Keratinocyte (primary cell): ENCODE measurements at places on chromosomes 4 and X.

DNA sequence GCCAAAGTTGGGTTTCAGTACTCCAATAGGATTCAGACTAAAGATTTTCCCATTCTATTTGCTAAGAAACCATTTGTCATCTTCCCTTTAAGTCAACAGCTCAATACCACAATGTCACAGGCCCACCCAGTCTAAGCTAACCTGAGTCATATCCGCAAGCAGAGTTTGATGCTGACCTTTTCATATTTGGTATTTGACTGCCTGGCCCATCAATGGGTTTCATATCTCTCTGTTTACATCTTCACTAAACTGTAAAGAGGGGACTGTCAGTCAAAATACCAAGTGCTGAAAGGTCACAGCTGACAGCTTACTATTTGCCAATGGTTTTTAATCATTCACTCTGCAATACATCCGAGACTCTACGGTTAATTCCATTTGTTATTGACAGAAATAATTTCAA is 707.5 kb upstream of the ACTRT1 start:
- no peak for DNase-seq
- H3K27me3 ChIP-seq: no peaks in the 10 kb centered on the region
- H3K4me1 ChIP-seq: no peaks in the 10 kb centered on the region
- no peak overlapping the region for H3K27ac ChIP-seq
- no peaks in the 10 kb centered on the region for H3K36me3 ChIP-seq

DNA sequence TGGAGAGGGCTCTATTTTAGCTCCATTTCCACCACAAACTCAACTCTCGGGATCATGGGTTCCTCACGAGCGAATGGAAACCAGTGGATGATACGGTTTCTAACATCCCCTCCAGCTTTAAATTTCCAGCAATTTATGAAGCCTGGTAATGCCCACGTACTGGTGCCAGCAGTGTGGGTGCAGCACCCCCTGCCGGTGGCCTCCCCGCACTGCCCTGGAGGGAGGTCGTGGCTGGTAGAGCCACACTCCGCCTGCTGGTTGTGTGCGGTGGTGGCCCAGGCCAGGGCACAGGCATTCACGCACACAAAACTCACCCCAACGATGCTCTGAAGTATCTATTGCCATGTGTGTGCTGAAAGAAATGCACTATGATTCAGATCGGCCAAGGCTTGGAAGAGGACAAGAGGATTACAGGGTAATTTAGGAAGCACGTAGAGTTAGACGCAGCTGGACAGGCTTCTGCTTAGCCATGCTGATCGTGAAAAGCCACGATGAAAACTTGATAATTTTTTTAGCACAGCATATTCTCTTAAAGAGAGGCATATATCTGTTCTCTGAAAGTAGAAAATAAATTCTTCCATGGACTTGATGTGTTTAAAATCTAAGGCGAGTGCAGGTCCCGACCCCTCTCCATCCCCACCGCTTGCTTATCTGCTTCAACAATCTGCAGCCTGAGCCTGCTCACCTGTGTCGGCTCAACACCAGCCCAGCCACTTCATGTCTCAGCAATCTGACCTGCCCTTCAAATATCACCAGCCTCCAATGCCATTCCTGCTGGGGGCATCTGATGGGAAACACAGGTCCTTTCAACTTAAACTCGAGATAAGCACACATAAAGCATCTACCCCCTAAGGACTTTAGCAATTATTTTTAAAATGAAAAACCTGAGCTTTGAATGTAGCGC is 59.1 kb downstream of the SCD5 start:
- no peak for DNase-seq
- no peak overlapping the region for H3K4me3 ChIP-seq
- no peak overlapping the region for H3K27ac ChIP-seq
- H3K27me3 ChIP-seq: no peaks in the 10 kb centered on the region
- H3K4me1 ChIP-seq: peaks cover 11% of the 10 kb centered on the region

DNA sequence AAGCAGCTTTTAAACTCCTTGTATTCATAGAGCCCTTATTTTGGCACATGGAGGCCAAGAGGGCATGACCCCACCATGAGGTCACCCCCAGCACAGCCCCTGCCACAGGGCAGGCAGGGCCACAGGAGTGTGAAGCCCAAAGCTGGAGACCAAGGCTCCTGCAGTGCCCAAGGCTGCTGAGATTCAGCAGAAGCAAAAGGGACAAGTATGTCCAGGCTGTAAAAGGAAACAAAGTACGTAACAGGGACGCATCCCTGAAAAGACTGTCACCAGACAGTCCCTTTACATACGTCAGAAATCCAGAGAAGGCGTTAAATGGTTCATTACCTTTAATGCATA is 18.9 kb downstream of the GAK start:
- no peaks in the 10 kb centered on the region for H3K27me3 ChIP-seq
- no peak overlapping the region for H3K4me3 ChIP-seq
- no peak for DNase-seq
- no peak overlapping the region for H3K27ac ChIP-seq
- H3K4me1 ChIP-seq: no peaks in the 10 kb centered on the region

GRCh38 chrX:20545538-20545937 is 278.8 kb upstream of the RPS6KA3 start:
- H3K36me3 ChIP-seq: no peaks in the 10 kb centered on the region
- no peak for DNase-seq
- H3K4me1 ChIP-seq: no peaks in the 10 kb centered on the region
- no peak overlapping the region for H3K4me3 ChIP-seq
- H3K27ac ChIP-seq: no peak overlapping the region

- H3K4me3 ChIP-seq: no peak overlapping the region
- H3K36me3 ChIP-seq: no peaks in the 10 kb centered on the region
- H3K4me1 ChIP-seq: peaks cover 15% of the 10 kb centered on the region
- H3K27ac ChIP-seq: no peak overlapping the region
- DNase-seq: no peak
These were observed 46.7 kb downstream of the DDX60L start for GRCh38 chr4:168433571-168433970.
